ENCODE measurements at places on chromosomes 3 and 15.
A peak's percentile ranks its signal among the peaks of the same experiment; 100 is the strongest.

GRCh38 chr3:138443091-138443490 lies 8.7 kb downstream of the ESYT3 start:
- DNase-seq: no peak

DNA sequence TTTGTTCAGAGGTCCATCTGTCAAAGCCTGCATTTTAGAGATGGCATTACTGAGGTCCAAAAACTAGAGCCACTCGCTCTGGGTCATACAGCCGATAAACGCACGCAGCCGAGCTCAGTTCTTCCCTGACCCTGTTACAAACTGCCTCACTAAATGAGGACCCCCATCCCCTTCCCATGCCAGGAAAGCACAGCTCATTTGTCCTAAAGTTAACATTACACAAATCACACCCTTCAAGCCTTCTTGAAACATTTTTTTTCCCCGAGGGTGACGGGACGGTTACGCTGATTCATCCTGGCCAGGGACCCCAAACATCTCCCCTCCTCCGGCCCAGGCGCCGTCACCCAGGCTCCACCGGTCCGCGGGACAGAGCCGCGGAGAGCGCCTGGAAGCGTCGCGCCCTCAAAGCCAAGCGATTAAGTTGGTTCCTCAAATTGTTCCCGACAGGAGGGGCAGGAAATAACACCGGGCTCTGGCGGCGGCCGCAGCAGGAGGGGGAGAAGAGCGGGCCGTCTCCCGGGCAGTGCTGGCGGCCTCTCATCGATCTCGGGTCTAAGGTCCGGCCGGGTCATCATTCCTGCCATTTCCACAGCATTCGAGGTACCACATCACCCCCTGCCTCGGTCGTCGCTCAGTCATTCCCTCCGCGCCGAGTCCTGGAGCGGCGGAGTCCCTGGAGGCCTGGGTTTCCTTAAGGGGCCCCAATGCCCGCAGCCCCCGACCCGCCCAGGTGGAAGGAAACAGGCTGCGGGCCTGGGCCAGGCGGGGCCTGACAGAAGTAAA lies 619 bp upstream of the CMTM8 start:
- no peak for DNase-seq

DNA sequence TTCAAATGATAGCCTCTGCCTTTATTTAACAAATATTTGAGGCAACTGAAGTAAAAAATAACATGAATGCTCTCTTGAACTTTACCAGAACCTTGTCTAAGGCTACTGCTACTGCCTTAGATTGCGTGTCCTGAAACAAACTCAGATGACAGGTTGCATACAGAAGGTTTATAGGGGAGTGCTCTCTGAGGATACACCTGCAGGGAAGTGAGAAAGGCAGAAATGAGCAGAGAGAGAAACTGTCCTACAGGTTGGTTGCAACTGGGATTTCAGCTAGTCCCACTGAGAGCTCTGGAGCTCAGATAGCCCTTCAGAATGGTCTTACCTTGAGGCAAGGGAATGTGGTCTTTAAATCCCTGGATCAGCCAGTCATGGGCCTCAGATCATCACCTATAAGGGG lies 165.5 kb downstream of the IL5RA start:
- DNase-seq: no peak

- no peak for DNase-seq
These were observed 51.5 kb downstream of the CFAP92 start for GRCh38 chr3:128942161-128942952.

- DNase-seq: no peak
These were observed 285.8 kb downstream of the DIPK2A start for GRCh38 chr3:144257381-144257780.

DNA sequence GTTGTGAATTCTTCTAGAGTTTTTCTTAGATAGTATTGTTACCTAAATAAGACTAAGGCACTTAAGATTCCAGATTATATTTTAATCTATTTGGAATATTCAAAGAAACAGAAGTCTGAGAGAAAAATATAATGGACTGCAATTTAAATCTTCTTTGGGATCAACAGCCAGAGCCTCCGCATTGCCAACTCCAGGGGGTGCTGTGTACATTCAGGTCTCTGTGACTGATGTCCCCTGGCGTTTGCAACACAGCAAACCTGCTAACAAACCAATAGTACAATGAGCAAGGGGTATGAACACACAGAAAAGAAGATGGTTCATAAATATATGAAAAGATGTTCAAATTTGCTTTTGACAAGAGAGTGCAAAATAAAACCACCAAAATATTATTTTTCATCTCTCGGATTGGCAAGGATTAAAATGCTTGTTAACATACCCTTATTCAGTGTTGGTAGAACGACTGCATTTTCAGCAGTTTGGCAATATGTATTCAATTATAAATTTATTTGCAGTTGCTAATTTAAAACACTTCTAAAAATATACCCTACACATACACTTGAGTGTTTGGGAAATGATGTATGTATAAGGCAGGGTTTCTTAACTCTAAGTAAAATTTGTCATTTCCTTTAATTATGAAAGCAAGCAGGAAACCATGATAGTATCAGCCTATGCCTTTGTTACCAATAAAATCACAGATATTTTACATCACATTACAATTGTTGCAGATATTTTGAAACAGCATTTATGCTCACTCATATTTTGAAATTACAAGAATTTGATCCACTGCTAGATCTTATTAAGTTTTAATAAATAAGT lies 16.1 kb upstream of the TM4SF1 start:
- DNase-seq: peak; percentile 26

GRCh38 chr3:18349197-18349798 lies 75.8 kb downstream of the SATB1 start:
- no peak for DNase-seq

GRCh38 chr15:42846647-42847046 lies 73.9 kb downstream of the TTBK2 start:
- DNase-seq: no peak

GRCh38 chr3:129474984-129475804 lies 35.2 kb downstream of the IFT122 start:
- no peak for DNase-seq

- DNase-seq: no peak
These were observed 26.3 kb downstream of the COL6A6 start for GRCh38 chr3:130543322-130543721.

DNA sequence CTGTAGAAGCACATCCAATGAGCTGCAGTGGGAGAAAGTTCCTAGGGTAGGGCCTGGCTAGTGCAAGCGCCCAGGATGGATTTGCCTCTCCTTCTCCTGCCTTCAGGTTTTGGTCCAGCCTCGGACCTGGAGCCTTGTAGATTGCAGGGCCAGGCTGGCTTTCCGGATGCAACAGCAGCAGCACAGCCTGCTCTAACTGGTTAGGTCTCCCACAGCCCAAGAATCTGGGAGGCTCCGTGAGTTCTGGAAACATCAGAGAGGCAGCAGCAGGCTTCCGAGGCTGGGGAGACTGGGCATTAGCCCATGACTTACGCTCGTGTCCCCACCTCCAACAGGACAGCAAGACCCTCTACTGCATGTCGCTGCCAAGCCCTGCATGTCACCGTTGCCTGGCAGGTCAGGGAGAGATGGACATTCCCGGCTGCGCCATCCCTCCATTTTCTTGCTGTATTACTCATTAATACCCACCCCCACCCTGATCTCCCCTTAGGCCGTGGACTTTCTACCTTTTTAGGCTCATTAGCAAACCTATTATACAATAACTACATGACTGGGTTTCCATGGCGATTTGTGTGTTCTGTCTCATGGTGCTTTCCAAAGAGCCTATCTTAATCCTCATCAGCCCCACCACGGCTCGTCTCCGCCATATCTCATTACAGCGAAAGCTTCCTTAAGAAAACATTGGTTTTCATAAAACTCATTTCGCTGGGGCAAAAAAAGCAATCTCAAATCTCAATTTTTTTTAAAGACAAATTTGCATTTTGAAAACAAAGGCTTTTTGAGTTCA lies 40.9 kb upstream of the RGMA start:
- no peak for DNase-seq

GRCh38 chr3:175118382-175118941 lies 259.3 kb downstream of the NAALADL2 start:
- DNase-seq: no peak

GRCh38 chr3:64650096-64650622 lies 37.6 kb downstream of the ADAMTS9 start:
- no peak for DNase-seq

- no peak for DNase-seq
These were observed 444.7 kb upstream of the RBMS3 start for GRCh38 chr3:28836199-28836598.

DNA sequence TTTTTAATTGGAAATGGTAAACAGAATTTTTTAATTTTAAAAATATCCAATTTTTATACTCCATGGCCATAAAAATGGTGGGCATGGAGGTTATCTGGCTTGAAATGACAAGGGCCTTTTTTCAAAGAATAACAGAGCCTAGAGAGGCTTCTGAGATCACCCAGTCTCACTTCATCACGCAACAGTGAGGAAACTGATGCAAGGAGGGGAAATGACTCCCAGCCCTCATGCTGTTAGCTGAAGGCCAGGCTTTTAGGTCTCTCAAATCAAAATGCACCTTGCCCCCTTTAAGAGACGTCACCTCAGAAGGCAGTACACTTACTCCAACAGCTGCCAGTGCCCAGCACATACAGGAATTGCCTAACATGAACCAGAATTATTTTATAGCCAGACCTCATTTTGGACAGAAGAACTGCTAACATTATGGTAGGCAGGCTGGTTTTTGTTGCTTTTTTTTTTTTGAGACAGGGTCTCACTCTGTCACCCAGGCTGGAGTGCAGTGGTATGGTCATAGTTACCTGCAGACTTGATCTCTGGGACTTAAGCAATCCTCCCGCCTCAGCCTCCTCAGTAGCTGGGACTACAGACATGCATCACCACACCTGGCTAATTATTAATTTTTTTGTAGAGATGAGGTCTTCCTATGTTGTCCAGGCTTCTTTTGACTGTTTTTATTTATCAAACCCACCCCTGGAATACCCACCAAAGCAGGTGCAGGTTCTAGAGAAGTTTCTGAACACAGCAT lies 9.1 kb downstream of the RAB43 start:
- no peak for DNase-seq

DNA sequence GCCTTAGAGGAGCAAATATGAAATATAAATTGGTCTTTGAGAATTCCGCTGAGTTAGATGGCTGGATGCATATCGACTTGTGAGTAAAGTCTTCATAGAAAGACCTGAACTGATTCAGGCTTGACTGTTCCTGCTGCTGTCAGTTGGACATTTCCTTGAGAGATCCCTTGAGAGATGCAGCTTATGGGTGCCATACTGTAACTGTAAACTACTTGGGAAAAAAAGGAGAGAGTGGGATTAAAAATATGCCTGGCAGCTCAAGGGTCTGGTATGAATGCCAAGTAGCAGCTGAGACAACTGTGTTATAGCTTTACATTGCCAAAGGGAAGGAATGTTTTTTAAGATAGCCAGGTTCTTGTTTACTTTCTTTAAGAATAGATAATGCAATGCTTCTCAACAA lies 926.6 kb downstream of the EPHA3 start:
- no peak for DNase-seq

GRCh38 chr3:134253475-134254226 lies 3.0 kb upstream of the RYK start:
- DNase-seq: no peak

DNA sequence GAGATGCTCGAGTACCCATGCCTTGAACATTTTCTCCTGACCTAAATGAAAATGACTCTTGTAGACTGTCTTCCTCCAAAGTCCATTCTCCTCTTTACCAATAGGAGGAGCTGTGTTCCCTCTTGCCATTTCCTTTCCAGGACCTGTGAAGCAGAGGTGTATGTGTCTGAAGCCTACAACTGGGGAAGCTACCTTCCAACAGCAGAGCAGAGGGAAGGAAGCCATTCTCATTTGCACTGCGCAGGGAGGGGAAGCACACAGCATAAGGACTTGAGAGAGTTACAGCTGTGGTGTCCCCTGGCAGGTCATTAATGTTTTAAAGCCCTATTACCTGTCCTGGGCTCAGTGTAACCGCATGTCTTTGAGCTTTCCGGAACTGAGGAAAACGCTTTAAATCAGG lies 38.7 kb downstream of the HSPBAP1 start:
- no peak for DNase-seq

- DNase-seq: no peak
These were observed 102.7 kb downstream of the ANP32A start for GRCh38 chr15:68717951-68718350.

DNA sequence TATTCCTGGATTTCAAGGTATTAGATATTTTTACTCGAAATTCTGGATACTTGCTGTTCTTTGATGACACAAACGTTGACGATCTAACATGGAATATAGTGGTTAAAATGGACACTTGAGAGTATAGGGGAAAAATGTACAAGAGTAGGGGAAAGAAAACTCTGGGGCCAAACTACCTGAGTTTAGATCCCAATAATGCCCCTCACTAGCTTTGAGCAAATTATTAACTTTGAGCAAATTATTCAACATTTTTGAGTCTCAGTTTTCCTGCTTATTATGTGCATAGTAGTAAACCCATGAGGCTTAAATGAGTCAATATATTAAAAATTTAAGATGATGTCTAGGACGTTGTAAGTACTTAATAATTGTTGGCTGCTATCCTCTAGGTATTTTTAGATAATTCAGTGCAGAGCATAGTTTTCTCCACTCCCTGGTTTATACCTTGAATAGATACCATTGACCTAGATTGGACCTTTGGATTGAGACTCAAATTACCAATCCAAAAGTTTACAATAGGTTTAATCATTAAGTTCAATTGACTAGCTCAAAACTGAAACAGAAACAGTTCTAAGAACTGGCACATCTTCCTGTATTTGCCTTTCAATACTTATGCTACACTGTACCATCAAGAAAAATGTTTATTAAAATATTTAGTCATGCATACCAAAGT lies 4.5 kb downstream of the ADGRG7 start:
- no peak for DNase-seq

DNA sequence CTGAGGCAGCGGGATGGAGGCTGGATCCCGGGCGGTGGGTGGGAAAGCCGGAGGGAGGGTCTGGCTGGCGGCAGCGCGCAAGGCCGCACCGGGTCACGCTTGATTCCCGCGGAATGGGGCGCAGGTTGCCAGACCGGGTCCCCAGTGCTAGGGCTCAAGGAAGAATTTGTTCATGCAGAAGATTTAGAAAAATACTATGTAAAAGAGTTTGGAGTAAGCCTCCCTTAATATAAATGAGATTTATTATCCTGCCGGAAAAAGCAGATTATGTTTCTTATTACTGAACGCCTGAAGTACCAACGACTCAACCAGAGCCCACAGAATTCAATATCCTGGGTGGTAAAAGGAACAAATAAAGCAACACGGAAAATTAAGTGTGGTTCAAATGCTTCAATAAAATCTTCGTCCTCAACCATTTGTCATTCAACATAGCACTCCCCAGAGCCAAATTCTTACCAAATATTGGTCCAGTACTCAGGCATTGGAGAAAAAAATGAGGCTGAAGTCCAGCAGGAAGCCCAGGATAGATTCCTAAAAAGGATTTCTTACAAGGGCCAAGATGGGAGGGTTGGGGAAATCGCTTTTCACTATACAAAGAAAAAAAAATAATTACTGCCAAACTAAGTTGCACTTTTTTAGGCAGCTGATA lies 1.2 kb upstream of the ZBTB20 start:
- DNase-seq: no peak

- DNase-seq: no peak
These were observed 320.6 kb upstream of the KCNH8 start for GRCh38 chr3:18827664-18828063.

DNA sequence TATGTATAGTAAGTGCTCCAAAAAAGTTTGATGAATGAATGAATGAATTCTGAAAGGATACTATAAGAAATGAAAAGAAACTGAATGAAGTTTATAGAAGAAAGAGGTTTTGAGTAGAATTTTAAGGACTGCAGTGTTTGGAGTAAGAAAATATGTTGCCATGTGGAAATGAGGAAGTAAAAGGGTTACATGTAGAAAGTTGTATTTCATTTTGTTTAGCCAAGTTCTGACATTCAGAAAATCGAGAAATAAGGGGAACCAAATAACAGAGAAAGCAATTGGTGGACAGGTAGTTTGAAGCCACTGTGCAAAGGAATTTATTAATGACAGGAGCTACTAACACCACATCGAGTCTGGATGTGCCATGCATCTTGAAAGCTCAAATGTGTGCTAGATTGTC lies 200.7 kb downstream of the SATB1 start:
- no peak for DNase-seq

All from stimulated activated CD4-positive, alpha-beta T cell treated with anti-CD3 and anti-CD28 coated beads, Interleukin-15, amount 100 ng/mL, for 48 hours (primary cell).